Hematopoietic multipotent progenitor cell treated with erythropoietin and hydrocortisone succinate and interleukin-3 and kit ligand, for 8 days (in vitro differentiated cells): ENCODE measurements at places on chromosomes 7 and 10.

GRCh38 chr7:141708351-141708750, at the start of gene WEE2:
Gene WEE2 (plus strand): TSS chr7:141708353. CDS start chr7:141708759, 406 bp downstream.
- DNase-seq: no peak

GRCh38 chr10:128416231-128416630, 290.0 kb upstream of the MKI67 start:
- DNase-seq: no peak

- no peak for DNase-seq
These were observed 155.7 kb downstream of the PTPRN2 start for GRCh38 chr7:158431941-158432347.

- DNase-seq: no peak
These were observed 4.2 kb upstream of the TCAF1 start for GRCh38 chr7:143906151-143906550.

- DNase-seq: no peak
These were observed 2.8 kb downstream of the EEPD1 start for GRCh38 chr7:36155811-36156361.

GRCh38 chr10:104309980-104310978, 28.0 kb downstream of the ITPRIP start:
- DNase-seq: peak; percentile 36

DNA sequence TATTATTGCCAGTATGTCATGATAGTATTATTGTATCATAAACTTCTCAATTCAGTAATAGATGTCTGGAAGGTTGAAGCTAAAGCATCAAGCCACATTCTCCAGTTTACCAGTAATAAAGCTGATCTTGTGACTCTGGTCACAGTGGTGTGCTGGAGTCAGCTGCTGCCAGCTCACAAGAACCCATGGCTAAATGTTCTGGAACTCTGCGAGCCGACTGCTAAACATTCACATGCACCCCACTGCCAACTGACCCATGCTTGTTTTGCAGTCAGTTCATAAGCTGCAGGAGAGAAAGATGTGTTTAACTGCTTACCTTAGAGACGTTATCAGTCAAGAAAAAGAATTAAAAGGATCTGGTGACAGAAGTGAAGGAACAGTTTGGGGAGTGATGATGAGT, 5.9 kb upstream of the DNTT start:
- no peak for DNase-seq

DNA sequence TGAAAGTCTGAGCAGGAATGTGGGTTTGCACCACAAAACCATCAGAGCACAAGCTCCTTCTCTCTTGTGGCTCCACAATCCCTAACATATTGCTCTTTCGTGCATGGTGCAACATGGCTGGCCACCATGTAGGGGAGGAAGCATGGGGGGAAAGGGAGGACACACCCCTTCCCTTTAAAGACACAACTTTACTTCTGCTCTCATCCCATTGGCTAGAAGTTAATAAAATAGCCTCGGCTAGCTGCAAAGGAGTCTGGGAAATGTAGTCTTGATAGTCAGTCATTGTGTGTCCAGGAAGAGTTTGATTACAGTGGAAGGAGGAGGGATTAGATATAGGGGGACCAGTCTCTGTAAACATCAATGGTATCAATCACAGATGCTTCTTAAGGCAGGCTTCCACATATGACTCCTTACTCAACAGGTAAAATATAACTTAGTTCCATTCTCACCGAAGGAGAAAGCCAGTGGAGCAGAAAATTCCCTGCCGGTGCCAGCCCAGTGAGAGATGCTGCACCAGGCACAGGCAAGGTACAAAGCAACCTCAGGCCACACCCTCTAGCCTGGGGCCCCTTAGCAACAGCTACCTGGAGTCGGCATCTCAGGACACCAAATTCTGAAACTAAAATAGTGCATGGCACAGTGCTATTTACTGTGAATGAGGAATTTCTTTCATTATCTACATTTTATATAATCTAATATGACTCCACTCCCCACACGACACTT, 124.7 kb upstream of the CTBP2 start:
- peak; percentile 29 for DNase-seq

DNA sequence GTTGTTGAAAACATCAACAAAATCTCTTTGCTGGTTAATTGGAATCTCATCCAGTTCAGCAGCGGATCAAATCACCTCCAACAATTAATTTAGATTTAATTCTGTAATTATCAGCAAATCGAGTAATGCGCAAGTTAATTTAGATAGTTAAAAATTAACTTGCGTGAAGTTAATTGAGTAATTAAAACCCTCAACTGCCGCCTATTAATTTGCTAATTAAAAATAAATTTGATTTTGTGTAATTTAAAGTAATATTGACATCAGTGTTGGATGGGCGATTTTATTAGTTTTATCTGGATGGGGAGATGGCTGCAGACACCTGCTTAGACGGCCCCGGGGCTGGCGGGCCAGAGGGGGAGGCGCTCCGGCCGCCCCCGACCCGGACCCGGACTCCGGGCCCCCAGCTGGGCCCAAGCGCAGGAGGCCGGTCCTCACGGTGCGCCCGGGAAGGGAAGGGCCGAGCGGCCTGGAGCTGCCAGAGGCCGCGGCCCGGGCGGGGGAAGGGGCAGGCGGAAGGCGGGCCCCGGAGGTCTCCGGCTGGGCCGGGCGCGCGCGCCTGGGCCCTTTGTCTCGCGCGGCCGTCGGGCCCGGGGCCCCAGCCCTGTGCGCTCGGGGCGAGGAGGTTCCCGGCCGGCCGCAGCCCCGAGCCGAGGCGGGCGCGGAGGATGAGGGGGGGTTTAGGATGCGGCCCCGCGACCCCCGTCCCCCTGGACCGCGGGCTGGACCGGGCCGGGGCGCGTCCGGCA, 3.3 kb upstream of the UNCX start:
- no peak for DNase-seq

GRCh38 chr10:91328320-91328984, 81.7 kb upstream of the HECTD2 start:
- no peak for DNase-seq

- DNase-seq: no peak
These were observed 163.3 kb downstream of the ADARB2 start for GRCh38 chr10:1573981-1574380.

GRCh38 chr10:76352300-76352699, 920.9 kb downstream of the LRMDA start:
- DNase-seq: no peak

DNA sequence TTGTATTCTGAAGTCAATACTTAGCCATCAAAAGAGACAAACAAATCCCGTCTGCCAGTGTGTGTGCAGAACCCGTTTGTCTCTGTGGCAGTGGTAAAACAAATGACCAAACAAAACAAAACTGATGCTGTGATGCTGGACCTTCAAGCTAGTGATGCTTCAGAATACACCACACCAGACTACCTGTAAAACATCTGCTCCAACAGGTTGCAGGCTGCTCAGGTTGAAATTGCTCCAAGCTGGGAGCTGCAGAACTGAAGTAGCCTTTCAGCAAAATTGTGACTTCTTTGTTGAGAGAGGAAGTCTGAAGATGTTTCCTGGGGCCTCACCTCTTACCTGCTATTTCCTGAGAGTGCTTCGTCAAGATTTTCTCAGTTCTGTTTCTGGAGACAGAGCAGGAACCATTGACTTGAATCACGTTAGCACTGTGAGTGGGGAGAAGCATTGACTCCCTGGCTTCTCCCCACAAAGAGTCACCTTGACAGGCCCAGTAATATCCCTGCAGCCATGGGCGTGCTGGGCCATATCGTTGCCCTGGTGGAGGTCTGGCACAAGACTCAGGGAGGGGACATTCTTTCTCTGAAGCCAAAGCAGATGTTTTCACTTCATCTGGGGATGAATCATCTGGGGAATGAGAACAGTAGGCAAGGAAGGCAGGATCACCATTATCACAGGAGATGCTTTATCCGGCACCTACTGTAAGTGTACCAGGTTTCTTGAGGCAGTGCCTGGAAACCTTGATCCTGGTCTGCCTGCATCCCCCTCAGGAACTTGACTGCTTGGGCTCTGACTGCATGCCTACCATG, 80.2 kb downstream of the RBM20 start:
- no peak for DNase-seq

GRCh38 chr7:85186521-85187241, at the start of gene SEMA3D:
Gene SEMA3D (minus strand): TSS chr7:85187056. CDS start chr7:85121891, 65,165 bp downstream.
- peak; percentile 20 for DNase-seq

DNA sequence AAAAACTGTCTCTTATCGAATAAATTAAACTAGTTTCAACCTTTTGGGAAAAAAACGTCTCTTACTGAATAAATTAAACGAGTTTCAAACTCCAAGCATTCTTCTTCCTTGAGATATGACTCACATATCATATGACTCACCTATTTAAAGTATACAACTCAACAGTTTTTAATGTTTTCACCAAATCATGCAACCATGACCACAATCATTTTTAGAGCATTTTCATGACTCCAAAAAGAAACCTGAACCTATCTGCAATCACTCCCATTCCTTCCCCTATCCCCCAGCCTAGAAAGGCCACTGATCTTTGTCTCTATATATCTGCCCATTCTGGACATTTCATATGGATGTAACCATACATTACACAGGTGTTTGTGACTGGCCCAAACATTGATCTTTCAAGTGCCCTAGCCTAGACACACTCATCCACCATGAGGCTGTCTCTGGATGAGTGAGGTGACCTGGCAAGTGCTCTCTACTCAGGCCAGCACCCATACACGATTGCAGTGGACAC, 115.3 kb downstream of the PIP4K2A start:
- no peak for DNase-seq

DNA sequence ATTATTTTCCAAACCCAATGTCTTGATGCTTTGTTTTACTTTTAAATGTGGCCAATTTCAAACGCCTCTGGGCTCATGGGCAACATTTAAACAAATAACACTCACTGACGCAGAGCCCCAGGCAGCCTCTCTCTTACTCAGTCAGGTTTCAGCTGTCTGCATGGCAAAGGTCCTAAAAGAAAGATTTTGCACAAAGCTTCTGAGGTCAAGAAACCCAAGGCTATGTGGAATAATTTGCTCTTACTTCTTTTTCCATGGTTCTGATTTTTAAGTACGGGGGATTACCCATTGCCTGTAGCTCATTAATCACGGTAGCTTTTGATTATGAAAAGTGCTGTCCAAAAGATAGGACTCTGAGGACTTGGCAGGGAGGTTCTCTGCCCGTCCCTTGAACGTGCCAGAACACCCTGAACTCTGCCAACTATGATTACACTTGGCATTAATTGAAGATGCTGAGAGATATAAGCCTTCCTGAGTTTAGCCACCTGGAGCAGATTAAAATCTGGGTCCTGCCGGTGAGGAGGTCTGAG, 14.1 kb upstream of the MSRB2 start:
- DNase-seq: no peak

DNA sequence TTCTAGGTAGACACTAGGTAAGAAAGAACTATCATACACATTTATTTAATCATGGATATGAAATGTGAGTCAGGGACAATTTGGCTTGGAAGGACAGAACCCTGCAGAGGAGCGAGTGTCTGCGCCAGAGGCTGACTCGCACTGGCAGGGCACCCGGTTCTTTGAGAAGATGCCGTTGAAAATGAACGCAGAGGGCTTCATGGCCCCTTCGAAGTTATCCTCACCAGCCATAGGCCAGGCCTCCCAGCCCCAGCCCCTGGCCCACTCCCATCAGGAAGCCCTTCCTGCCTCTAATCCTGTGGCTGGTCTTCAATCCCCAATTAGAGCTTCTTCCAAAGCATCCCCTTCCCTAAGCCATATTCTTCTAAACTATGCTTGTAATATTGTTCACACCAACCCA, 239.8 kb downstream of the TCERG1L start:
- no peak for DNase-seq

- DNase-seq: no peak
These were observed 237.3 kb upstream of the SP8 start for GRCh38 chr7:21023841-21024484.

DNA sequence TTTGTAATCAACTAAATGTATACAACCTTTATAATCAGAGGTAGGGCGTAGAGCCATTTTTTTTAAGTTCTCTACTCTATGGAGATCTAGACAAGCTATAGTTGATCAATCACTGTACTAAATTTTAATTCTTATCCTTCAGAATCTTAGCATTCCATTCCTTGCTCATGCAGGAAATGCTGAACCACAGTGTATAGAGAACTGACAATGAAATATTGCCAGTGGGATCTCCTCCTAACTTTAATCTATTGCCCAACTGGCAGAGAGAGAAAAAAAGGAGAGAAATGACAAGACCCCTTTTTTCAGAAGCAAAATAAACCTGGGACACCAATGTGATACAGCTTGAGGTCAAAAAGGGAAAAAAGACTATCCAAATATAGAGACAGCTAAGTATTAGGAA, 26.4 kb upstream of the PPP3CB start:
- DNase-seq: no peak

GRCh38 chr10:80425901-80426300, 17.6 kb downstream of the PRXL2A start:
- no peak for DNase-seq

DNA sequence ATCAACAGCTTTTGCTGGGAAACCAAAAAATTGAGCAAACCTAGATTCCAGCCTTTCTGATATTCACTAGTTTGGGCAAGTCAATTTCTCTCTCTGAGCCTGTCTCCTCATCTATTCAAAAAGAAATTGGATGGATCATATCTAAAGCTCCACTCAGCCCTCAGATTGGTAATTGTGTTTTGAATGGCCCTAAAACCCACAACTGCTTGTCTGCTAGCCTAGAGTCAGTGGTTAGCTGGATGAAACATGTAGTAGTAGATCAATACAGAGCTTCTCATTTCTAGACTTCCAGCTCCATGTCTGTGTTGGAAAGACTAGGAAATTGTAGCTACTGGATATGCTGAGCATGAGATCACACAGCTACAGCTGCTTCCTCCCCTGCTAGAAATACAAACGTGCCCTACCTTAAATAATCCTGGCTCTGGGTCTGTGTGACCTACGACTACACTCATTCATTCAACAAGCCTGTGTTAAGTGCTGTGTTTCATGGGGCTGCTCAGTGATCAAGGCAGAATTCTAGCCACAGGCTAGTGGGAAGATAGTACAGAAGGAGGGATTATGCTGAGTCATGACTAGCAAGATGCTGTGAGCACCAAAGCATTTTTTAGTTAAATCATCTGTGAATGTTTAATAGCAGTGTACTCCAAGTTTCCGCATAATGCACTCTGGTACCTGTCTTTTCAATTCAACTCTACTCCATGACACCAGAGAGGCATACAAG, 15.7 kb downstream of the DNTT start:
- DNase-seq: no peak

GRCh38 chr7:66877577-66878300, 43.3 kb upstream of the TMEM248 start:
- no peak for DNase-seq

GRCh38 chr7:43392638-43393330, 190.1 kb upstream of the STK17A start:
- no peak for DNase-seq

- DNase-seq: no peak
These were observed 173.6 kb downstream of the ARL4A start for GRCh38 chr7:12861070-12861469.

DNA sequence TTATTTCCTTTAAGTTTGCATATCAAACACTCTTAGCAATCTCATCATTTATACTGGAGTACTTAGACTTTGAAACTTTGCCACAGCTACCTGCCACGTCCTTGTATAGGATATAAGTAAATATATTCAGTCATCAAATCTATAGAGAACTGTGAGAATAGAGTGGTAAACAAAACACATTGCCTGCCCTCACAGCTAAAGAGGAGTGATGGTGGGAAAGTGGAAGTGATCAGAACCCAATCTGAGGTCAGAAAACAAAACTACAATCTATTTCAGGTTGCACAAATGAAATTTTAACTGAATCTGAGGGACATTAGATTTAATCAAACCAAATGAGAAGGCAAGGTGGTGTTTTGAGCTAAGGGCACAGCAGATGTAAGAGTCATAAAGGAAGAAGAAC, 74.8 kb downstream of the ZEB1 start:
- DNase-seq: no peak

- no peak for DNase-seq
These were observed 24.0 kb upstream of the EEPD1 start for GRCh38 chr7:36129048-36129534.

- DNase-seq: no peak
These were observed 35.4 kb downstream of the CDK13 start for GRCh38 chr7:39985398-39985918.
